ENCODE measurements at places on chromosomes 5 and 9.

GRCh38 chr9:122216798-122217418, 11.8 kb downstream of the LHX6 start:
- DNase-seq: no peak

DNA sequence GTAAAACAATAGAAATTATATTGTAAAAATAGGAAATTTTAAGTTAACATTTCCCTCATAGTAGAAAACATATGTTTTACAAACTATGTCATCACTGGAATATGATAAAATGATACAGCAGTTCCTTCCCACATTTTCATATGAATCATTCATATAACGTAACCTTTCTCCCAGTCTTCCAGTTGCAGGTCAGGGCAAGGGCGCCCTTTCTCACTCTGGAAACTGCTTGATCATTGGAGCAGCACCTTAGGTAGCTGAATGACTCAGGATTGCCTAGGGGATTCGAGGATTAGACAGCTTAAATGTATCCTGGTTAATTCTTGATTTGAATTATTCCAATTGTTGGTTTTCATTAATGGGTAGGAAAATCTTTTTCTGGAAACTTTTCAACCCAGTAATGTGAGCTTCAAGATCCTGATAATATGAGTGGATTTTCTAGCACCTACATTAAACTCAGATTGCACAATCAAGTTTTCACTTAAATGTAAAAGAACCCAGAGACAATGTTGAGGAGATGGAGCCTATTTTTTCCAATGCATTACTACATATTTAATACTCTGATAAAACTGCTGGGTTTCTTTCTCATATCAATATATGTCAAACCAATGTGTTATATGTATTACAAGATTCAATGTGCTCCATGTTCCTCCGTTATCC, 32.6 kb upstream of the ANXA1 start:
- DNase-seq: no peak

- no peak for DNase-seq
These were observed 262.8 kb downstream of the PAPPA start for GRCh38 chr9:116416421-116416820.

DNA sequence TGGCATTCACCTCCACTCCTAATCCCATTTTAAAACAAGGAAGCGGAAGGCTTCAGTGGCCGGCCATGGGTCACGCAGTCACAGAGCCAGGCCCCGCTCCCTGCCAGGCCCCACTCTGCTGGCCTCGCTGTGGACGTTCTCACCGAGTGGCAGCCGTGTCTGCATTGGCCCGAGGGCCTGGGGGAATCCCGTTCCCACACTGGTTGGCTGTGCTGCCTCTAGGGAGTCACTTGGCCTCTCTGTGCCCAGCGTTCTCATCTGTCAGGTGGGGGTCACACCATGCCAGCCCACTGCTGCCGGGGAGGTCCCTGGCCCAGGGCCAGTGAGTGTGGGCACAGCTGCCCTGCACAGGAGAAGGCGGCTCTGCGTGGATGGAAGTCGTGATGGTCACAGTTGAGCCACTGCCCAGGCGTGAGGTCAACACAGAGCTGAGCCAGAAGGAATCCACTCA, 13.4 kb upstream of the SLC9A3 start:
- no peak for DNase-seq

GRCh38 chr5:160064995-160065614, 54.1 kb downstream of the PWWP2A start:
- peak; percentile 3 for DNase-seq

DNA sequence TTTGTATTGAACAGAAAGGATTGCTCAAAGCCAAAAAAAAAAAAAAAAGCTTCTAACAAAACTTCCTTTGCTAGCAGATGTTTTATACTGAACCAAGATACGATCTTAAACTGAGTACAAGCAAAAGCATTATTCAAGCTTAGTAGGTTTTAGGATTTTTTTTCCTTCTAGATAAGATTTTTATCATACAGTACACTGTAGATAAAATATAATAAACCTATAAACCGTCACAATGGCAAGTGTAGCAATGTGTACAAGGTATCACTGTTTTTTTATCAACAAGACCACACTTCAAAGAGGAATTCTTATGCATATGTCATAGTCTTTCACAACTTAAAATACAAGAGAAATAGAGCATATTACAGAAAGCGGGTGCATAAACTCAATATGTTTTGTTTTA, 56.5 kb upstream of the TRPM3 start:
- no peak for DNase-seq

DNA sequence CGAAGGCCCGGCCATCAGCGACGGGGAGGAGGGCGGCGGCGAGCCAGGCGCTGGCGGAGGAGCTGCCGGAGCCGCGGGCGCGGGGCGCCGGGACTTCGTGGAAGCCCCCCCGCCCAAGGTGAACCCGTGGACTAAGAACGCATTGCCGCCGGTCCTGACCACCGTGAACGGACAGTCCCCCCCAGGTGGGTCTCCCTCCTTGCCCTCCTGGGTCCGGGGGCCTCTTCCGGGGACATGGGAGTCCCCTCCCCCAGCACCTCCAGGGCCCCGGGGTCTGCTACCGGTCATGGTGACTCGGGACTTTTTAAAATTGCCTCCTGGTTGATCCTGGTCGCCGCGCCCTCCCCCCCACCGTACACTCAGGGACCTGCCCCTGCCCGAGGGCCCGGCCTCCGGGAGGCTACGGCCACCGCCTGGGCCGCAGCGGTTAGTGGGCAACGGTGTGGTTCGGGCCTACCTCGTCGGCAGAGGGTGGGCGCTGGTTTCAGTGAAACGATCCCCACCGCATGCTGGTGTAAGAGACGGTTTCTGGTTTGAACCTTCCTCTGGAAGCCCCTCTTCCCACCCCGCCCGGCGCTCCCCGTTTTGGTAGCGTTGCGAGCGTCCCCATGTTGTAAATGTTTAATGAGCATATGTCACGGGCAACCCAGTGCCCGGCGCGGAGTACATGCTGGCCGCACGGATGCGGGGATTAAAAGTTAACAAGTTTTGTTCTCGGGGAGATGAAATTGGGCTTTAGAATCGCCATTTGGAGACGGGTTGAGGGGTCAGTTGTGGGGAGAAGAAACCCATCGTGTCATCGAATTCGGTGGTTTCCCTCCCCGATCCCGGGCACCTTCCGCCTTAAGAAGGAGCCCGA, 1.1 kb downstream of the LARP1 start:
- no peak for DNase-seq

DNA sequence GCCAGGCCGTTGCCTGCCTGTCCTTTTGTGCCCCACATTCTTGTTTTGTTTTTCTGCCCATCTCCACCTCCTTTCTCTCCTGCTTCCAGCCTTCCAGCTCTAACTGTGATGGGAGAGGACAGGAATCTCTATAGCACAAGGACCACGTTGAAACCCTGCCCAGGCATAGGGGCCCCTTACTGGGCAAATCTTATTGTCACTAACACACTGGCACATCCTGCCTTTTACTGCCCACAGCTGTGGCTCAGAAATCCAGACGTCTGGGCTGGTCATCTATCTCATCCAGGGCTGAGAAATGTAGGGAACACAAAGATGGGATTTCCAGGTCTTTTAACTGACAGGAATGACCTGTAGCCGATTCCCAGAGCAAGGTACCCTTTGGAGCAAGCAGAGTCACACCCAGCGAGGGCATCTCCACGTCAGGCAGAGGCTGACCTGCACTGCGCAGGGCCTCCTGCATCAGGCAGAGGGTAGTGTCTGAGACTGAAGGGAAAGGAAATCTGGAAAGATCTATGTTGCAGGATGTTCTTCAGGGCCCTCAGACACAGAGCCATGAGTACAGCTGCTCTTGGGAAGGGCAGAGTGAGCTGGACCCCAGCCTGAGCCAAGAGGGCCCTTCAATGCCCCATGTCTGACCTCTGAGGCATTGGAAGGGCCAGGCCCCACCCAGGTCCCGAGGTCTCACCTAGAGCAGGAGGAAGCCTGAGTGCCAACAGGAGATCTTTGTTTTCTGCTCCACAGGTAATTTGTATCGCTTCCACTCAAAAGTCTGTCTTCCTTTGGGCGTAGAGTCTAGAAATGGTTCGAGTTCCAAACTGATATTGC, 278.8 kb downstream of the FSTL4 start:
- no peak for DNase-seq

GRCh38 chr5:171635028-171635427, 150.6 kb upstream of the SMIM23 start:
- DNase-seq: no peak

DNA sequence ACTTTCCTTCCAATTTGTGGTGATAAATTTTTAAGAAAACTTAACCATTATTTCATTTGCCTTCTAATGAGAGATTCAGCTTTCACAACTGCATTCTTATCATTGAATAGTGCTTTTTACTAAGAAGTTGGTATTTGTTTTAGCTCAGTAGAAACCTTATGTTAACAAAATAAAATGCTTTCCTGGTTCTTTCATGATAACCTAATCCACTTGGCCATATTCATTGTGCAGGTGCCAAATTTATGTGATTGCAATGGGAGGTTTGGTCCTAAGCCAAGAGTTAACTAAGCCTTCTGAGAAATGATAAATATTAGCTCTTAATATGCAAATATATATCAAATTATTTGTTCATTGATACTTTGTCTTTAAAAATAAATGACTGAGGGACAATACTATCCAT, 141.1 kb upstream of the TLE4 start:
- DNase-seq: no peak

- DNase-seq: no peak
These were observed 63.0 kb upstream of the SELENOP start for GRCh38 chr5:42874621-42875198.

GRCh38 chr5:135119481-135119880, 85.5 kb upstream of the PITX1 start:
- no peak for DNase-seq

DNA sequence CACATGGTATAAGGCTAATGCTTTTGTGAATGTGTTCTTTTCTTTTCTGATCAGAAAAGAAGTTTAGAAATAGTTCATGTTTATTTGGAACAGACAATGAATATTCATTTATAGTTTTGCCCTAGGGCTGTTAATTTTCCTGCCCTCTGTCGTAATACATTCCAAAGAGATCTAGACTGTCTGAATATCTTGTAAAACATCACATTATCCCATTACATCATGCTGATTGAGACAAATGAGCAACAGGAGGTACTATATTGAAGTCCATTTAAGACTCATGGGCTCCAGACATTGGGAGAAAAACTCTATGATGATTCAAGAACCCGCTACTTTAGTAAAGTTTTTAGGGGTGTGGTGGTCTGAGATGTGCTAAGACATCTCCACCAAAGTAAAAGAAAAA, 121.2 kb upstream of the MAP1B start:
- no peak for DNase-seq

- no peak for DNase-seq
These were observed 79.8 kb downstream of the MUSK start for GRCh38 chr9:110748251-110748893.

DNA sequence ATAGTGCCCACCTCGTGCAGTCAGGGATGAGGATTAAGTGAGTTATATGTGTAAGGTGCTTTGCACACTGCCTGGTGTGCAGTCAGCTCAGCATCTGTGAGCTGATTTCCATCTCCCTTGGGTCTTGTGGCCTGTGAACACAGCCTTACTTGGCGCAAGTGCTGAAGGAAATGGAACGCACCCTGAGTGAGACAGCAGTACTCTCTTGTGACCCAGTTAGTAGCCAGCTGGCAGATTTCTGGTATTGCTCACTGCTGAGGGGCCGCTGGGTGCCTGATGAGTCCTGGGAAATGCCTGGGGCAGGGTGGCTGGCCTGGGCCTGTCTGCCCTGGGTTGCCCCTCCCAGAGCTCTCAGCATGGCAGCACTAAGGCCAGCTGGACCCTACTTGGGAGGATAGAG, 90.9 kb upstream of the BOD1 start:
- DNase-seq: no peak

- DNase-seq: no peak
These were observed 19.5 kb downstream of the PHF2 start for GRCh38 chr9:93595861-93596365.

DNA sequence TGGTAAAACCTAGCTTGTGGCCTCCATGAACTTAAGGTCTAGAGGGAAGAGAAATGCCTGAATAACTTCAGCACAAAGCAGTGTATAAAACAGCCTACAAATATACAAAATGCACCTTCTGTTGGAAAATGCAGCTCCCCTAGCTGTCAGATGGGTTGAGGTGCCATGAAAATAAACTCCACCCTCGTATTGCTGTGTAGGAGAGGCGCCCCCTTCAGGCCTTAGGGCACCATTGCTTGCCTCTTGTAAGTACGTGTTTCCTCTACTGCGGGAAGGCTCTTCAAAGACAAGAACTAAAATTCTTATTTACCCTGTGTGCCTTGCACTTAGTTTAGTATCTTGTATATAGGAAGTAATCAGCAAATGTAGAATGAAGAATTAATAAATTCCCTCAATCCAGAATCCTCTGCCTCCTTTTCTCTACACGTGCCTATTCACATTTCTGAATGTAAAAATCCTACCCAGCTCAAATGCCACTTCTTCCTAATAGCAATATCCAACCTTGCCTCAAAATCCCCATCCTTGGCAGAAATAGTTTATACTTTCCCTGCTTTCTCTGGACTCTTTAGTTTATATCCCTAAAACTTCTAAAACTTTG, 393.7 kb upstream of the PDE4D start:
- DNase-seq: peak; percentile 70

- no peak for DNase-seq
These were observed 14.5 kb downstream of the C9orf50 start for GRCh38 chr9:129606161-129607026.

DNA sequence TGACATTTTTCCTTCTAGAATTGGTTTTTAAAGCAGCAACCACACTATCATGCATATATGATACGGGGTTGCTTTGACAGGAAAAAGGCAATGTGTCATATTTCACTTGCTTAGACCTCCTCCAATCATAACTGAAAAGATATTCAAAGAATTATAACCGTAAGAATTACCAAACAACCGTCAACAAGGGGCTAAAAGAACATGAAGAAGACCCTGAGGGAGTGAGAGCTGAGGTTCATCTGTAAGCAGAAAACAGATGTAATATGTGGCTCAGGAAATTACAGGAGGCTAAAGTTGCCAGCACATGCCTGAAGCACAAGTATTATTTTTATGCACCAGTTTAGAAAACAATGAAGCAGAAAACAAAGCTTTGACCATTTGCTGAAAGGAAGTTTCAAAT, 78.9 kb downstream of the APBA1 start:
- no peak for DNase-seq

- DNase-seq: no peak
These were observed 230.9 kb downstream of the CDH9 start for GRCh38 chr5:26807231-26808199.

Measured in COR-L47 (cell line).